ENCODE measurements at places on chromosomes 1 and 21.

- no peak for DNase-seq
These were observed at the start of gene SHCBP1L for GRCh38 chr1:182952677-182953444. TSS of gene SHCBP1L (minus strand) at chr1:182953166. CDS start at chr1:182953133, 33 bp downstream.

- DNase-seq, result no peak
These were observed 183.9 kb downstream of the TOMM20 start for GRCh38 chr1:234944439-234945344.

DNA sequence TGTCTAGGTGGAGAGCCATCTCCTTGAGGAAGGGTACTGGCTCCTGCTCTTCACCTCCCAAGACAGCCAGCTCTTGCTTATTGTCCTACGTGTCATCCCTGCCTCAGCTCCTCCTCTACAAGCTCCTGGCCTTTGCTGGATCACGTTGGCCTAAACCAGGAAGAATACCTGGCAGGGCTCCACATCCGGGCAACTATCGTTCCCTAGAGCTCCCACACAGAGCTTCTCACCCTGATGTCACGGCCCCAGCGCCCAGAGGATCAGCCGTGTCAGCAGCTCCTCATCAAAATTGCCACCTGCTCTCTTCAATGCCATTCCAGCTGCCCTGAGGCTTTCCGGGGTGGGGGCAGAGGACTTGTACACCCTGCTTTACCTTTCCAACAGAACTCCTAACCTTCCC, 1.9 kb upstream of the TPM3 start:
- DNase-seq, result no peak

DNA sequence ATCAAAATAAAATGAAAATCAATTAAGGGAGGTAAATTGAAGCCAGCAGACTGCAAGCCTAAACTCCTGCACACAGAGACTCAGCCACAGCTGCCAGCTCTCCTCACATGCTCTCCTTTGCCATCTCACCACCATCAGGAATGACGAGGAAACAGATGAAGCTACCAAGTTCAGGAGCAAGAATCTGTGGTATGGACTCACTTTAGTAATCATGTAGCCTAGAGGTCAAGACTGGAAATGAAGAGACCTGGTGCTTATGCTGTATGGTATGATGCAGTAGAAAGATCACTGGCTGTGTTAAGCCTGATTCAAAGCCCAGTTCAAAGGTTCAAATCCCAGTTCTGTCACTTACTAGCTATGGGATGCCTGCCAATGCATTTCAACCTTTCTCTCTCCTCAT, 78.9 kb upstream of the CAMK1G start:
- DNase-seq, result no peak

GRCh38 chr1:232909752-232910151, 40.7 kb upstream of the NTPCR start:
- DNase-seq, result no peak

GRCh38 chr21:29231756-29232529, 66.8 kb upstream of the BACH1 start:
- no peak for DNase-seq

- no peak for DNase-seq
These were observed 123.9 kb upstream of the DPYD start for GRCh38 chr1:98044766-98045165.

DNA sequence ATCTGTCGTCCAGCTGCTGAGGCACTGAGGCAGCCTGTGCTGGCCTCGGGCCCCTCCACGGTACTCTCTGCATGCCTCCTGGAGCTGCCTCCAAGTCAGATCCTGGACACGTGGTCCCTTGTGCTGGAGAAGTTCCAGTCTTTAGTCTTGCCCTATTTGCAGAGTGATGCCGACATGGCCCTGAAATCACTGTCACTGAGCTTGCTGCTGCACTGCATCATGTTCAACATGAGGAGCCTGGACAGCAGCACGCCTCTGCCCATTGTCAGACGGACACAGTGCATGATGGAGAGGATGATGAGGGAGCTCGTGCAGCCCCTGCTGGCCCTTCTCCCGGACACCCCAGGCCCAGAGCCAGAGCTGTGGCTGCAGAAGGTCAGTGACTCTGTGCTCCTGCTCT, 10.0 kb downstream of the URB2 start:
- no peak for DNase-seq

All from stimulated activated CD4-positive, alpha-beta T cell treated with anti-CD3 and anti-CD28 coated beads, Interleukin-2, amount 100 ng/mL, for 4 hours (primary cell).